ENCODE measurements at places on chromosomes 2 and 18.

- no peak for DNase-seq
Observed at GRCh38 chr2:152047824-152048471, 50.9 kb downstream of the CACNB4 start.

- DNase-seq: no peak
Observed at GRCh38 chr2:237124820-237125219, 39.1 kb downstream of the COPS8 start.

DNA sequence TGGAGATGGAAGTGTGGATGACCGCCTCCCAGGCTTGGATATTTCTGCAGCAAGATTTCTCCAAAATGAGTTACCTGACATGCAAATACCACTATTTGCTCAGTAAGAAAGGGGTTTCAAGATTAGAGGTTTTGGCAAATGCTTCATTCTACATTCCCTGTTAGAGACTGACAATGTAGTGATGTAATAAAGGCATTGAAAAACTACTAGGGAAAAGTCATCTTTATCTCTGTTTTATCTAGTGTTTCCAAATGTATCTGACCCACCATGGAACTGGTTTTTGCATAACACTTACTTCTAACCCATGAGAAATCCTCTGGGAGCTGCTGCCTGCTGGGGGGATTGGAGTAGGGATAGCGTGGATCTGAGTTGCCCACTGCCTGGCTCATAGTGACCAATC, 33.0 kb upstream of the NTSR2 start:
- no peak for DNase-seq

- no peak for DNase-seq
Observed at GRCh38 chr2:238646803-238647202, 201.1 kb upstream of the TWIST2 start.

- DNase-seq: no peak
Observed at GRCh38 chr2:239745386-239746227, 279.5 kb downstream of the NDUFA10 start.

DNA sequence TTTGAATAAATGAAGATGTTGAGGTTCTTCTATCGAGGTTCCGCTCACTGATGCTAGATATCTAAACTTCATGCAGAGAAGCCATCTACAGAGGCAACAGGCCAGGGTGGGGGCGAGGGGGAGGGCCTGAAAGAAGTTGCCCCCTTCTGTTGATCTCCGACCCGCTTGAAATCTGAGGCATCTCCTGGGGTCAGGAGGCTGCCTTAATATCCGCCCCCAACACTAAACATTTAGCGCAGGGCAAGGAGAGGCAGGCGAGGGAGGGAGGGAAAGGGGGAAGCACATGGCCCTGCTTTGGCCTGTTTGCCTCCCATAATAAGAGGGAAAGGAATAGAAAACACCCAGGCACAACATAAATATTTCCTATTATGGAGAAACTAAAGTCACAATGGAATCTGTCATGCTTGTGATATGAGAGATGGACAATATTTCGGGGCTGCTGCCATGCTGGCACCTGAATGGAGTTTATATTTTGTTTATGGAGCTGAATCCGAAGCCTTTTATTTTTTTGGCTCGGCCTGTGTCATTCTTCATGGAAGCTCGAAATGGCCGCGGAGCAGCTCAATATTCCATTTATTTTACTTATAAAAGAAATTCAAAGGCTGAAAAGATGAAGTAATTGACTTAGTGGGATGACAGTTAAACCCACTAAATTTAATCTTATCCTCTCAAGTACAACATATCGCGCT, 221.1 kb downstream of the INSIG2 start:
- DNase-seq: no peak

GRCh38 chr2:98921062-98921461, 15.0 kb downstream of the CRACDL start:
- no peak for DNase-seq

DNA sequence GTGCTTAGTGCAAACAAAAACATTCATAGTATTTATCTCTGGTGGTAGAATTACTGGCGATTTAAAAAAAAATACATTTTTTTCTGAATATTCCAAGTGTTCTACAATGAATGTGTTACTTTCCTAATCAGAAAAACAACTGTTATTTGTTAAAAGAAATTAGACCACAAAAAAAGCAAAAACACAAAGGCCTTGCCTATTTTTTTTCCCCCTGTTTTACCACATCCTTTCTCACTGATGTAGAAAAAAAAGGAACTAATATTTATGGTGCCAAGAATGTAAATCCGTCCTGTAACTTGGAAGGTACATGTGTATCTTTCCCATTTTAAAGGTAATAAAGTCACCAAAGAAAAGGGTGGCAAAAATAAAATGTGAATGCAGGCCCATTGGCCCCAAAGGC, 28.4 kb upstream of the MGAT4A start:
- no peak for DNase-seq

GRCh38 chr2:229287823-229288222, 16.7 kb upstream of the PID1 start:
- DNase-seq: no peak

DNA sequence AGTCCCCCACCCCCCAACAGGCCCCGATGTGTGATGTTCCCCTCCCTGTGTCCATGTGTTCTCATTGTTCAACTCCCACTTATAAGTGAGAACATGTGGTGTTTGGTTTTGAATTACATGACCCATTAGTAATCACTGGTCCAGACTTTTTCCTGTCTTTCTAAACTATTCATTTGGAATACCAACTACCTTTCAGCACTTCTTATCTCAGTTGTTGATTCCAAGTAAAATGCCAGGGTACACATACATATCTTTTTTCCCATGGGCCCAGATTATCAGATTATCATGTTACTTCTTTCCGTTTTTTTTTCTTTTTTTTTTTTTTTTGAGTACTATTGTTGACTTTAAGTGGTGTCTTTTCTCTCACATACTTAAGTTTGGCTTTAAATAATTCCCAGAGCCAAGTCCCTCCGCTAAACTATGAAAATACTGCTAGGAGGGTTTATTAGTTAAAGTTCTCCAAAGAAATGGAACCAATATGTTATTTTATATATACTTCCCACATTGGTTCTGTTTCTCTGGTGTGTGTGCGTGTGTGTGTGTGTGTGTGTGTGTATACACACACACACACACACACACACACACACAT, 389.3 kb downstream of the IRS1 start:
- DNase-seq: no peak

DNA sequence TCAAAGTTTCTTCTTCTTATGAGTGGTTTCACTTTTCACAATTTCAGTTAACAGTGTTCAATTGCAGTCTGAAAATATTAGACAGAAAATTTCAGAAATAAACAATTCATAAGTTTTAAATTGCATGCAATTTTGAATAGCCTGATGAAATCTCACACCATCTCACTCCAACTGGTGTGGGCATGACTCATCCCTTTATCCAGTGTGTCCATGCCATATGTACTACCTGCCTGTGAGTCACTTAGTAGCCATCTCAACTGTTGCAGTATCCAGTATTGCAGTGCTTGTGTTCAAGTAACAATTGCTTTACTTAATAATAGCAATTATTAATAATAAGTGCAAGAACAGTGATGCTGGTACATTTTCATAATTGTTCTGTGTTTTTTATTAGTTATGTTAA, 1202.5 kb downstream of the DSC3 start:
- no peak for DNase-seq

GRCh38 chr2:170073288-170073687, 104.7 kb upstream of the MYO3B start:
- DNase-seq: no peak

DNA sequence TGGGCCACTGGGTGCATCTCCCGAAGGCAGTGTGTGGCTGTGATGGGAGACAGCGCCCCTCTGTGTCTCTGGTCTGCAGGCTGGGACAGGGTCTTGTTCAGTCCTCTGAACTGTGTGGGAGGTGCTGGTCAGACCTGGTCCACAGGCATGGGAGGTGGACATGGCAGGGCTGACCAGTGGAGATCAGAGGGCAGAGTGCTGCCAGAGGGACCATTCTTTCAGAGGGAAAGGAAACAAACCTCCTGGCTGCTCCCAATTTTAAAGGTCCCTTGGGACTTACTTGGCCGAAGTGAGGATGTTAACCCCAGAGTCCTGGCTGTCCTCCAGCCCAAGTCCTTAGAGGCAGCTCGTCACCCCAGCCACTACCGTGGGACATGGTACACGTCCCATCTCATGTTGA, 4.0 kb downstream of the CAPN13 start:
- DNase-seq: no peak

DNA sequence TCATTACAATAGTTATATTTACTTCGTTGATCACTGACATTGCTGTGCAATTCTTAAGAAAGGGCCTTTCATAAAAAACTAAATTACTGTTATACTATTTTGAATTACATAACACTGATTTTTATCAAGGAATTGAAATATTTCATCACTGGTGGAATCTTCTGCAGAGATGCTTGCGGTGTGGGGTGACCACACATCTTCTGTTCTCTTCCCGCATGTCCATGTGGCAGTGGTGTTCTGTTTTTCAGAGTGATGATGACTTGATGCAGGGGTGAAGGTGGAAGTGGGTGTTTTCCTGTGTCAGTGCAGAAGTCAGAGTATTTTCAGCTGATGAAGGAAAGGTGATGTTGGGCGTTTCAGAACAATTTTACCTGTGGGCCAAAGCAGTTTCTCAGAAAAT, 7.0 kb downstream of the CNDP2 start:
- no peak for DNase-seq

DNA sequence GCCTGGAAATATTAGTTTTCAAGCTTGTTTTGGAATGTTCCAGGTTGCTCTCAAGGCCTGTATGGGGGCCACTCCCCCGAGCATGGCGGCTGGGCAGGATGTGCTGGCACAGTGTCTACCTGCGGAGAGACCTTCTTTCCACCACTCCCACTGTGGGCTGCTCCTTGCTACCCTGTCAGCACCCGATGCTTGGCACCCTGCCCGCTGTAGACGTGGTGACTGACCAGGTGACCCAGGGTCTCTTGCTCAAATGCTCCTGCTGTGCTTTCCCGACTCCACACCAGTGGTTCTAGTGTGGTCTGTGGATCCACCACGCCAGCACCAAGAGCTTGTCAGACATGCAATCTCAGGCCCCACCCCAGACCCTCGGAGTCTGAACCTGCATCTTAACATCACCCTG, 213.3 kb downstream of the SH3BP4 start:
- no peak for DNase-seq

DNA sequence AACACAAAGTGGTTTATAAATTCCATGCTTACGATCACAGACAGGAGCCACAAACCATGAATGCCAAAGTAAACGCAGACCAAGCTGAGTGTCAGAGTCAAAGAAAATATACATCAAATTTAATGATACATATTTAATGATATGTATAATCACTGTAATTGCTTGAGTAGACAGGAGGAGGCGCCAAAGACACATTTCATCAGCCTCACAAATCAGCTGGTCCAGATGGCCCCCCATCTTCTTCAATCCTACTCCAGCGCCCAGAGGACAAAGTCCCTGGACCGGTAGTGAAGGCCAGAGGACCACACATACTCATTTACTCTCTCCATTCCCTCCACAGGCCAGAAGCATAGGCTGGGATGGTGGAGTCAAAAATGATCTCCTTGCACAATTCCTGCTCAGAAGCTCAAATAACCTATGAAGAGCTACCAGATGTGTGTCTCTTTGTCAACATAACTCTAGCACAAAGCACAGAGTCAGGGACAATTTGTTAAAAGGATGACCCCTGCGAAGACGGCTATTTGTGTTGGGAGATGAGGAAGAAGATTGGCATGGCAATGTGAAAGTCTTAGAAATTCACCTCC, 149.3 kb upstream of the PGAP1 start:
- peak; percentile 6 for DNase-seq

GRCh38 chr2:112793449-112793978, 9.2 kb upstream of the IL1A start:
- DNase-seq: no peak

All from stimulated activated CD4-positive, alpha-beta T cell treated with anti-CD3 and anti-CD28 coated beads, Interleukin-2, amount 100 ng/mL, for 48 hours (primary cell).